H7 (cell line): ENCODE measurements at places on chromosomes 6 and 20.

DNA sequence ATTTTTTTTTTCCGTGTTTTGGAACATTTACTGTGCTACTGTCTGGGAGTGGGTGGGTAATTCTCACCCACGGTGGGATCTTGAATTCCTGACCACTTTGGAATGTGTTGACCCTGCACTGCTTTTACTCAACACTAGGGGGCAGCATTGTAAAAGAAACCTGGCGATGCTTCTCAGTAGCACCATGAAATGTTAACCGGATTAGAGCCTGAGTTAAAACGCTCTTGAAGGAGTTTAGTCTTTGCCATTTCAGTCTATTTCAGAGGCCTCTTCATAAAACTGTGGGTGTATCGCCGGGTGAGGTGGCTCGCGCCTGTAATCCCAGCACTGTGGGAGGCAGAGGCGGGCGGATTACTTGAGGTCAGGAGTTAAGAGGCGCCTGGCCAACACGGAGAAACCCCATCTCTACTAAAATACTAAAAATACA lies 114.4 kb upstream of the PRND start:
- DNase-seq, result peak; percentile 78

GRCh38 chr6:108179741-108180140 lies 13.9 kb downstream of the NR2E1 start:
- peak; percentile 71 for DNase-seq

DNA sequence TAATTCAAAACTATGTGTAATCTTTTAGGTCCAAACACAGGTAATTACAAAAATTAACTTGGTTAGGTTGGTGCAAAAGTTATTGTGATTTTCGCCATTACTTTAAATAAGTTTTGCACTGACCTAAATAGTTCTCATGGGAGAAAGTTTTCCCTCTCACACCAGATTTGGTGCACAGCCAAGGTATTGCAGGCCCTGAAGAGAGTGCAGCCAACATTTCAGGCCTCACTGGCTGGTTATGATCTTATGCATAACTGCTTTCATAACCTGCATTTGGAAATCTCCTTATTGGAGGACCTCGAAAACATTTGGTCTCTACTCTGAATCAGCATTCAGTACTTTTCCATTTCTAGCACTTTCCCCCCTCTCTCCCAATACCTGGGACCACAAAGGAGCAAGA lies 993.1 kb upstream of the MANEA start:
- no peak for DNase-seq

DNA sequence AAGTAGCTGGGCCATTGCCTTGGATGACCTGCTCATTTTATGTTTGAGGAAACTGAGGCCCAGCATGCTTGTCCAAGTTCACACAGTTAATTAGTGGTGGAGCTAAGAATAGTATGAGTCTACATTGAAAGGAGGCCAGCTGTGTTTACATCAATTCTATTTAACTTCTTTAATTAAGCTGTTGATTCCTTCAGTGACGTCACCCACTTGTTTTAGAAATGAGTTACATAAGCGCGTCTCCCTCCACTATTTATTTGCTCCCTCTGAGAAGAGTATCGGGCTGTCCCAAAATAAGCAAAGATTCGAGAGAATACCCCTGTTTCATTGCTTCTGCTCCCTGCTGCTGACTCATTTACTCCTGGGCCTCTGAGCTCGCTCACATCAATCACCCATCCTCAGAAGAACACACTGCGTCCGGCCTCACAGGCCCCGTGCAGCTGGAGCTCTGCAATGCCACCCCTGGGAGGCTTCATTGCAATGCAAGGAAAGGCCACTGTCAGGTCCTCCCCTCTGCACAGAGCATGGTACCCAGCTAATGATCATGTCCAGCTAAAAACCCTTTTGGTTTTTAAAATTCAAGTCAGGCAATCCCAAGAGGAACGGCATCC lies 74.8 kb upstream of the BMP2 start:
- DNase-seq, result no peak

DNA sequence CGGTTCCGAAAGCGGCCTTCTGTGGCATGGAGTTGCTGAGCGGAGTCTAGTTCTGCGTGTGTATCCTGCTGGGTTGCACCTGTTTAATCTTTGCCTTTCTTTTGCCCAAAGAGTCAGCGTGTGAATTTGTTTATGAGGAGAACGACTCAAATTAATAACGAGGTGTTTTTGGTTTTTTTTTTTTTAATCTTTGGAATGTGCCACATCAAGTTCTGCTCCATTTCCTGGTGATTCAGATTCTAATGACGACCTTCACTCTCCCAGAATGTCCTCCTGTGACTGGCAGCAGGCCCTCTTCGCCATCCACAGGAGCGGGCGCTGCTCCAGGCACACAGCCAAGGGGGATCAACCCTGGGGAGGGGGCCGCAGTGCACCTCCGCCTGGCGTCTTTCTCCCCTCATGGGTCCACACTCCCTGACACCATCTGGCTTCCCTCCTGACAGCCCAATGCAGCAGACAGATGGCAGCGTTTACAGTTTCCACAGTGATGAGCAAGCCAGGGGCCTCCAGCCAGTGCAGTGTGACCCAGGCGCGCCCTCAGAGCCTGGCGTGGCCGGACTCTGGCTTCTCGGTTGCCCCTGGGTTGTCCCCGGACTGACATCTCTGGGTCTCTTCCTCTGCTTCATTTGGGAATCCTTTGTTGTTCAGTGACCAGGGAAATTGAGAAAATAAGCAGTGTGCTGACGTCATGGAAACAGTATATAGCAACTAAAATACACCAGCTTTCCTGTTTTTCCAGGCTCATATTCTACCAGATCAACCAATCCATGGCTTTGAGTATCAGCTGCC lies 27.5 kb upstream of the AFDN start:
- DNase-seq, result peak; percentile 67

DNA sequence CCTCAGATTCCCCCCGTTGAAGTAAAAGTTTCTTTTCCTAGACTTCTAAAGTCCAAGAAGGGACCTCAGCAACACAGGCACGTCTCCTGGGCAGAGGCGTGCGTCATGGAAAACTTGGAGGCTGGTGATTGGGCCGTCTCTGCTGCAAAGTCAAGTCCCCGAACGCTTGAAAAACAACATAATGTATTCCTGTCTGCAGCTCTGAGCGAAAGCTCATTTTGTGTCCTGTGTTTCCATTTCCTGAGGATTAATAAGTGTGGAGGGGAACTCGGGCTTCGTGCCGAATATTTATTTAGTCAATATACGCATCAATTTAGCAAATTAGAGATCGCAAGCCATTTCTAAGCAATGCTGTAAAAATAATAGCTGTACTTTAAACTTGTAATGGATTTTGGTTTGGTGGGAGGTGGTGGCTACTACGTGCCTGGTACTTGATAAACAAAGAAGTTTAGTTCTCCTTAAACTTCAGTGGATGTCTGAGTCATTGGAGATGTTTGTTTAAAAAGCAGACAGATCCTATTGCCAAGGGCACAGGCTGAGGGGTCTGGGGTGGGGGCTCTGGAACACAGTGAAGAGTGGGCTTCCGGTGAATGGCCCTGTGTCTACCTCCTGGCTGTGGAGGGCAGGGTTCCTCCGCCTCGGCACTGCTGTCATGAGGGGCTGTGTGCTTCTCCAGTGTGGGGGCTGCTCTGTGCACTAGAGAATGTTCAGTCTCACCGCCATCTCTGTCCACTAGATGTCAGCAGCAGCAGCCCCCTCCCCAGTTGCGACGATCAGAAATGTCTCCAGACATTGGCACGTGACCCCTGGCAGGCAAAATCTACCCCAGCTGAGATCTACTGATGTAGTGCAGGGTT lies 21.8 kb downstream of the PCK1 start:
- peak; percentile 85 for DNase-seq

DNA sequence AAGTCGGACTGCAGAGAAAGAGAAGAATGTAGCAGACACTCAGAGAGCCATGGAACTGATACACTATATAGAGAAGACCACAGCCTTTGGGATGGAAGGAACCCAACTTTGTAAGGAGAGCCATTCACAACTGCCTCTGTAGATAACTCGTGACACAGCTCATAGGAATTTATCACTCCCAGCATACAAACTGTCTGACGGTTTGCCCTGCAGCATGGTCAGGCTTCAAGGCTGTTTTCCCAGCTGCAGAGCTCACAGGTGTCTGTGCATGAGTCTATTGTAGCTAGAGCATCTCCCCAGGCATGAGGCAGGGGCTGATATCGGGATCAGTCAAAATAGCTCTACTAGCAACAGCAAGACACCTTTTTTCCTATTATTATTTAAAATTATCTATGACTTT lies 130.5 kb upstream of the DTNBP1 start:
- DNase-seq, result no peak

GRCh38 chr6:20402342-20403069 lies 827 bp downstream of the E2F3 start:
- DNase-seq, result no peak

- DNase-seq, result no peak
Measured at GRCh38 chr6:41690541-41691330, 44.7 kb downstream of the TFEB start.

GRCh38 chr6:139409026-139409425 lies 34.6 kb upstream of the CITED2 start:
- no peak for DNase-seq

GRCh38 chr6:42029062-42029685 lies 21.1 kb upstream of the TAF8 start:
- DNase-seq, result no peak

DNA sequence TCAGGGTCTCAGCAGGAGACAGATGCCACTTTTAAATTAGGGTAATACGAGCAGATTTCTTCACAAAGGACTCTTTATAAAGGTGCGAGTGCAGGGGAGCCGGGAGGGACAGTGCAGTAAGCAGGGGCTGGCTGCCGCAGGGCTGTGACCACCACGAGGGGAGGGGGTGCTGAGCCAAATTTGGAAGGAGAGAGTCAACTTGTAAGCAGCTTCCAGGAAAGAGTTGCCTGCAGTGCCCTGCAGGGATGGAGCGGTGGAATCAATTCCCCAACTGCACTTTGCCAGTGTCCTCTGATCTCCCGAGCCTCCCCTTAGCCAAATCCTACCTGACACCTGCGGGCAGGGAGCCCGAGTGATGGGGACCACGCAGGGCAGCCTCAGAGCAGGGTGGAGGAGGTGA lies 13.9 kb upstream of the CCDC167 start:
- peak; percentile 65 for DNase-seq

DNA sequence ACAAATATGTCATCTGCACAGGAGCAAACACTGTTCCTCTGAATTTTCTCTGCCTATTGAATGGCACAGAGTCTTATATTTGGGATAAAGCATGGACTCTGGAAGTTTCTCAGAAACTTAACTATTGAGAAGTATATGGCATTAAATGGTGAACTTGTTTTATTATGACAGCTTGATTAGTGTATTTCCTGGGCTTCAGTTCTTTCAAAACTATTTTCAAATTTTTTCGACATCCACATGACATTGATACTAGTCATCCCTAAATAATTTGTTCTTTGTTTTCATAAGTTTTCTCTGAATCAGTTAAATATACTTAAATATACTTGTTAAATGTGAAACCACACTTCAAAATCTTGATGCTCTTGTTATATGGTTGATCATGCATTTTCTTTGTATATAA lies 144.0 kb upstream of the TSHZ2 start:
- no peak for DNase-seq

- DNase-seq, result no peak
Measured at GRCh38 chr20:45427236-45428149, 11.6 kb downstream of the PIGT start.

DNA sequence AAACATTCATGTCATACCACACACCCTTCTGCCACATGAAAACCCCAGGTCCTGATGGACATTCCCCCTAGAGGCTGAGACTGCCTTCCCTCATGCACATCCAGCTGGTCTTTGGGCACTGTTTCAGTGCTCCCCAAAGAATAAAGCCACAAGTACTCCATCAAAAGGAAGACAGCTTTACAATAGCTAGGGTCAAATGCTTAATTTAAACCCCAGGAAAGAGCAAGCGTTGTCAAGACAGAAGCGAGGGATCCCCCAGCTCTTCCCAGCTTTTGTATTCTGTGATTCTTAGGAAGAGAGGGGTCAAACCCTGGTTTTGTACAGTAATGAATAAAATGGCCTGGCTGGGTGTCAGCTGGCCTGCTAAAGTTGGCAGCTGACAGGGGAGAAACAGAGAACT lies 82.4 kb upstream of the IYD start:
- DNase-seq, result no peak

- DNase-seq, result no peak
Measured at GRCh38 chr6:52893221-52893620, 16.3 kb downstream of the GSTA3 start.

DNA sequence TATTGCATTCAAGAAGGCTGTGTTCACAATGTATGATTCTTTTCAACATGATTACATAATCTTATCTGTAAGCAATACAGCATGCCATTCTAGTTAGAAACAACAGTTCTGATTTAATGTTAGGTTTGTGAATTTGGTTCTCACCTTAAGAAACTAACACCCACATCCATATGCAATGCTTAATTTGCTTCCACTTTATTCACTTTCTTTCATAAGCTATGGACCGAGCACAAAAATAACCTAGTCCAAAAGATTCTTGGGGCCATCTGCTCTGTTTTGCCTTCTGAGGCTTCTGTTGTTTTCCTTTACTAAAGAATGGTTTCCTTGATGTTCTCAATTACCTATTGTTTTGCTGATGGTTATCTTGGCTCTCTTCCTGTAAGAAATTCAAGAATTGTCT lies 258.2 kb downstream of the EYS start:
- peak; percentile 1 for DNase-seq

- DNase-seq, result peak; percentile 1
Measured at GRCh38 chr6:123965894-123966293, 162.2 kb downstream of the NKAIN2 start.

DNA sequence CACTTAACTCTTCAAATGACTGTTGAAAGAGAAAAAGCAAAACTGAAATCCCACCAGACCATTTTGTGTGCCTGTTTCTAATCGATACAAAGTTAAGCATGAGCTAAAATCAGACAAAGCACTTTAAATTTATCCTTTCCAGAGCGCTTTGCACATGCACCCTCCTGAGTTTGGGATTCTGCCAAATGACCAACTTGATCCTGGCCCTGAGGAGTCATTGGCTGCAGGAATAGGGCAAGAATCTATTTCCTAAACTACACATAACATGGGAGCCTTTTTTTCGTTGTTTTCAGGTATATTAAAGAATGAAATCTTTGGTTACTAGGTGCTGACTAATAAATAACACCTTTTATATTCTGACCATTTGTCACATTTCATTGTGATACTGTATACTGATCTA lies 23.8 kb upstream of the MTHFD1L start:
- no peak for DNase-seq

GRCh38 chr6:37689381-37689780 lies 8.3 kb downstream of the MDGA1 start:
- DNase-seq, result no peak

DNA sequence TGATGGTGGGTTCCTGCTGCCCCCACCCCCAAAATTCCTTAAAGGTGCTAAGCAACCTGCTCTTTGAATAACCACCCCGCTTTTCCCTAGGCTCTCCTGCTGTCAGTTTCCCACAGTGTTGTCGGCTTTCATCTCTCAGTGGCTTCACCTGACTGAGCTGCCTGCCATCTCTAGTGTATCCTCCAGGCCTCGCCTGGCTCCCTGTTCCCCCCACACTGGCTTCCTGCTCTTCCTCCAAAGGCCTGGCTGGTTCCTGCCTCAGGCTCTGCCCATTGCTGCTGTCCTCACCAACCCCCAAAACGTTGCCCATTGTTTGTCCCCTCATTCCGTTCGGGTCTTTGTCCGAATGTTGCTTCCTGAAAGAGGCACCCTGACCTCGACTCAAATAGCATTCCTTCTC lies 93.8 kb upstream of the POPDC3 start:
- peak; percentile 17 for DNase-seq

- DNase-seq, result no peak
Measured at GRCh38 chr6:3746119-3746691, 5.3 kb downstream of the PXDC1 start.

- DNase-seq, result no peak
Measured at GRCh38 chr6:98932381-98932780, 15.4 kb downstream of the FBXL4 start.

GRCh38 chr6:75758061-75758460 lies 9.0 kb downstream of the MYO6 start:
- DNase-seq, result no peak

GRCh38 chr6:84344005-84344404 lies 116.6 kb upstream of the CEP162 start:
- no peak for DNase-seq
